ENCODE measurements at places on chromosomes 3 and 15. TPM values are rescaled to one million over a fixed set of nuclear protein-coding genes. Genes with fewer than 3 reads are reported as not detected.

The TLR9 gene
- total RNA-seq = 0.15 TPM

The IGF2BP2 gene
- 32.6 TPM for total RNA-seq

The RUBCN gene
- total RNA-seq = 29.1 TPM

The ZPLD1 gene
- 0.31 TPM for total RNA-seq

The CPNE9 gene
- total RNA-seq = 0.33 TPM

The ARGFX gene
- total RNA-seq = not detected

The NR2E3 gene
- total RNA-seq = 0.31 TPM

The FSD2 gene
- total RNA-seq = 0.96 TPM

The KLHL40 gene
- 0.54 TPM for total RNA-seq

The PLAAT1 gene
- total RNA-seq = 5.4 TPM

The DPPA2 gene
- total RNA-seq = not detected

The DHFR2 gene
- 8.8 TPM for total RNA-seq

The CYP11A1 gene
- total RNA-seq = 0.46 TPM

The GOLGA6L9 gene
- 9.1 TPM for total RNA-seq

The PLSCR2 gene
- total RNA-seq = not detected

The CPLX3 gene
- total RNA-seq = 0.23 TPM

The SLC24A1 gene
- total RNA-seq = 2.5 TPM

The SI gene
- total RNA-seq = not detected

The PTH1R gene
- total RNA-seq = 1.1 TPM

The TRIM42 gene
- not detected for total RNA-seq

The GOLGA6D gene
- 4.0 TPM for total RNA-seq

The ZNF80 gene
- 0.10 TPM for total RNA-seq

The CLEC3B gene
- 1.2 TPM for total RNA-seq

The LRRC3B gene
- 0.22 TPM for total RNA-seq

The USP19 gene
- total RNA-seq = 32.3 TPM

The SMCO1 gene
- total RNA-seq = 0.28 TPM

The CCR9 gene
- total RNA-seq = 0.39 TPM

The IL1RAP gene
- total RNA-seq = 5.2 TPM

The SEMA3B gene
- 29.9 TPM for total RNA-seq

The UNC45A gene
- total RNA-seq = 67.4 TPM

The CHRM5 gene
- total RNA-seq = 0.53 TPM

The ROBO1 gene
- 66.3 TPM for total RNA-seq

The MESP2 gene
- total RNA-seq = 0.32 TPM

The TMCO5A gene
- 0.73 TPM for total RNA-seq

The DUOXA1 gene
- total RNA-seq = 2.5 TPM
